ENCODE measurements at places on chromosomes 2 and 18. TPM values are rescaled to one million over a fixed set of nuclear protein-coding genes. Genes with fewer than 3 reads are reported as not detected.
A peak's percentile ranks its signal among the peaks of the same experiment; 100 is the strongest.

The RALB gene
- total RNA-seq = 50.1 TPM

GRCh38 chr2:105725388-105725787, 19.3 kb upstream of the NCK2 start:
- no peak overlapping the region for H3K4me3 ChIP-seq
- no peaks in the 10 kb centered on the region for H3K36me3 ChIP-seq
- H3K4me1 ChIP-seq = no peaks in the 10 kb centered on the region

The YES1 gene
- total RNA-seq = 78.2 TPM

The CERKL gene
- total RNA-seq = 5.0 TPM

- no peaks in the 10 kb centered on the region for H3K36me3 ChIP-seq
- no peak overlapping the region for H3K27ac ChIP-seq
Observed at GRCh38 chr18:37578182-37578678, 12.6 kb upstream of the CELF4 start.

The IL1B gene
- total RNA-seq = not detected

The CLEC4F gene
- total RNA-seq = not detected

- H3K27me3 ChIP-seq = no peaks in the 10 kb centered on the region
- no peak for DNase-seq
- H3K36me3 ChIP-seq = no peaks in the 10 kb centered on the region
- no peak overlapping the region for H3K4me3 ChIP-seq
Observed at GRCh38 chr2:15271941-15272542, 289.1 kb downstream of the NBAS start.

- no peaks in the 10 kb centered on the region for H3K36me3 ChIP-seq
- no peaks in the 10 kb centered on the region for H3K27me3 ChIP-seq
- no peak overlapping the region for H3K27ac ChIP-seq
- no peaks in the 10 kb centered on the region for H3K4me1 ChIP-seq
- no peak for DNase-seq
Observed at GRCh38 chr2:220353897-220354296, 726.5 kb downstream of the SLC4A3 start.

DNA sequence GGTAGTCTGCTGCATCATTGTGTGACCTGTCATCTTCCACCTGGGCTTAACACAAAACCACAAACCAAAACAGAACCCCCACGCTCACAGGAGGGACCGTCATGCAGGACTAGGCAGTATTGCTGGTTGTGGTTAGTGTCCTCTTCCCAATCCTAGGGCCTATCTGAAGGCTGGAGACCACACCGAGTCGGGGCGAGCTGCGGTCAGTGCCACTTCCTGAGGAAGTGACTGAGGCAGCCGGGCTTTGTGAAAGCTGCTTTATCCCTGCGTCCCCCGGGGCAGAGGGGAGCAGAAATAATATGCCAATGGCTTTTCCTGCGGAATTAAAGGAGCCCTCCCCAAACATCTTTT, 22.9 kb downstream of the ZNF532 start:
- H3K4me3 ChIP-seq = no peak overlapping the region
- H3K27ac ChIP-seq = peak overlapping the region; percentile 50
- no peaks in the 10 kb centered on the region for H3K4me1 ChIP-seq
- no peaks in the 10 kb centered on the region for H3K27me3 ChIP-seq
- H3K36me3 ChIP-seq = no peaks in the 10 kb centered on the region
- DNase-seq = peak; percentile 83

- H3K27me3 ChIP-seq = no peaks in the 10 kb centered on the region
- no peaks in the 10 kb centered on the region for H3K4me1 ChIP-seq
- no peak overlapping the region for H3K27ac ChIP-seq
- no peaks in the 10 kb centered on the region for H3K36me3 ChIP-seq
- DNase-seq = no peak
Observed at GRCh38 chr2:73918856-73919255, 7.8 kb upstream of the DGUOK start.

GRCh38 chr2:199659207-199659606, 191.8 kb downstream of the FTCDNL1 start:
- no peak for DNase-seq
- no peaks in the 10 kb centered on the region for H3K27me3 ChIP-seq
- H3K27ac ChIP-seq = no peak overlapping the region
- no peaks in the 10 kb centered on the region for H3K36me3 ChIP-seq

The MSTN gene
- not detected for total RNA-seq

- peaks cover 19% of the 10 kb centered on the region for H3K4me1 ChIP-seq
- peak overlapping the region; percentile 95 for H3K27ac ChIP-seq
- no peaks in the 10 kb centered on the region for H3K27me3 ChIP-seq
- DNase-seq = no peak
Observed at GRCh38 chr2:64655873-64656272, 2.2 kb upstream of the SERTAD2 start.

- H3K4me3 ChIP-seq = no peak overlapping the region
- no peak for DNase-seq
- no peaks in the 10 kb centered on the region for H3K36me3 ChIP-seq
- H3K4me1 ChIP-seq = no peaks in the 10 kb centered on the region
- no peak overlapping the region for H3K27ac ChIP-seq
Observed at GRCh38 chr2:99618579-99619097, 128.8 kb upstream of the REV1 start.

The VWA3B gene
- 0.27 TPM for total RNA-seq

GRCh38 chr2:159396799-159397198, 110.3 kb upstream of the WDSUB1 start:
- no peak overlapping the region for H3K4me3 ChIP-seq
- H3K4me1 ChIP-seq = no peaks in the 10 kb centered on the region
- DNase-seq = no peak
- H3K27ac ChIP-seq = no peak overlapping the region
- H3K27me3 ChIP-seq = no peaks in the 10 kb centered on the region
- no peaks in the 10 kb centered on the region for H3K36me3 ChIP-seq

GRCh38 chr2:53985646-53986045, 14.9 kb upstream of the PSME4 start:
- no peaks in the 10 kb centered on the region for H3K27me3 ChIP-seq
- no peak for DNase-seq
- no peak overlapping the region for H3K4me3 ChIP-seq
- H3K27ac ChIP-seq = no peak overlapping the region
